Midbrain (tissue), 1 donor: ENCODE measurements at places on chromosomes 16 and 17.

- no peak for DNase-seq
Measured at GRCh38 chr16:77775911-77776909, 12.2 kb upstream of the VAT1L start.

GRCh38 chr17:4310354-4311060 lies 46.7 kb upstream of the ANKFY1 start:
- DNase-seq, result peak; percentile 51

DNA sequence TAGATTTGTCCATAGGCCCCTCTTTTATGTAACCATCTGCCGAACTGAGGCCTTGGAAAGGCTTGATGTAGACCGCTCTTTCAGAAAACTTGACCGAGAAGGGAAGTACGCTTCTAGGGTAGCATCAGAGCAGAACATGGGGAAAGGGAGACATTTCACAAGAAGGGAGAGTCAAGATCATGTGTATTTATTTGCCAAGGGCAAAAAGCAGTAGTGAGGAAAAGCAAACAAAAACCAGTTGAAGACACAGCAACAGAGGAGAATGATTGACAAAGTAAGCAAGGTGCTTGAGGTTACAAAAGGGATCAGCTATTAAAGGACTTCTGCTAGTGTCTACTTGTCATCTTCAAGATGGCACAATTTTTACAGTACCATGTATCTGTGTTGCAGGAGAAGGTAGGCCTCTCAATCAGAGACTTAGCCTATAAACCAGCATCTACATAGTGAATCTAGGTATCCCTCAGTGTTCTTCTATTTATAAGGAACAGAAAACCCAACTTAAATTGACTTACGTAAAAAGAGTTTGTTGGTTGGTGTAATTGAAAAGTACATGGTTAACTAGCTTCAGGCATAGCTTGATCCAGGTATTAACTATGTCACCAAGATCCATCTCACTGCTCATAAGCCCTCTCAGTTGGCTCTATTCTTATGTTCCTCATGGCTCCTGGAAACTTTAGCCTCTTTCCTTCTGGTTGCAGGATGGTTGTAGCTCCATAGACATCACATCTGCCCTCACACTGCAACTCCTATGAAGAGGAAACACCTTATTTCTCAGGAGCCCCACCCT lies 288.4 kb downstream of the IRX3 start:
- no peak for DNase-seq

DNA sequence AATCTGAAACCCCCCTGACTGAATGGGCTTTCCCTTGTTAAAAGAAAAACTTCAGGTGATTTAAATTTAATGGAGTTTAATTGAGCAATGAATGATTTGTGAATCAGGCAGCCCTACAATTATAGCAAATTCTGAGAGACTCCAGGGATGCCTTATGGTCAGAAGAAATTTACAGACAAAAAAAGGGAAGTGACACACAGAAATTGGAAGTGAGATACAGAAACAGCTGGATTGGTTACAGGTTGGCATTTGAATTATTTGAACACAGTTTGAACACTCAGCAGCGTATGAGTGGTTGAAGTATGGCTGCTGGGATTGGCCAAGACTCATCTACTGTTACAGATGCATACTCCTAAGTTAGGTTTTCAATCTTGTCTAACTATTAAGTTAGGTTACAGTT lies 19.0 kb upstream of the CPHXL start:
- DNase-seq, result no peak
